ENCODE measurements at places on chromosomes 2 and 18. TPM values are rescaled to one million over a fixed set of nuclear protein-coding genes. Genes with fewer than 3 reads are reported as not detected.

DNA sequence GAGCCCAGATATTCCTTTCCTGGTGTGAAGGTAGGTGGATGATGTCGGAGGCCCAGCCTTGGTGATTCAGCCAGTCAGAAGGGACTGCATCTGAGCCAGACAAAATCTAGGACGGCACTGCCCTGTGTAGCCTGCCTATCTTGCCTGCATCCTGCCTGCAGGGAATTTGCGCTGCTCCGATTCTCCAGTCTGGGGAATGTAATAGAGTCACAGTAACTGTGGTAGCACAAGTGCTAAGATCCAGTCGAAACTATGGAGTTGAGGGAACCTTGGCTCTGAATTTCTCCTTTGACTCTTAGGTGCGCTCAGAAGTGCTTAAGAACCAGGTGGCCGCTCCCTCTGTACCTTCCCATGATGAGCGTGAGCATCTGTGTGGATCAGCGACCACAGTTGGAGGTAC lies 15.9 kb downstream of the IL36B start:
- no peak overlapping the region for H3K4me3 ChIP-seq
- H3K27ac ChIP-seq: no peak overlapping the region
- H3K27me3 ChIP-seq: no peaks in the 10 kb centered on the region
- no peaks in the 10 kb centered on the region for H3K36me3 ChIP-seq
- no peaks in the 10 kb centered on the region for H3K4me1 ChIP-seq

DNA sequence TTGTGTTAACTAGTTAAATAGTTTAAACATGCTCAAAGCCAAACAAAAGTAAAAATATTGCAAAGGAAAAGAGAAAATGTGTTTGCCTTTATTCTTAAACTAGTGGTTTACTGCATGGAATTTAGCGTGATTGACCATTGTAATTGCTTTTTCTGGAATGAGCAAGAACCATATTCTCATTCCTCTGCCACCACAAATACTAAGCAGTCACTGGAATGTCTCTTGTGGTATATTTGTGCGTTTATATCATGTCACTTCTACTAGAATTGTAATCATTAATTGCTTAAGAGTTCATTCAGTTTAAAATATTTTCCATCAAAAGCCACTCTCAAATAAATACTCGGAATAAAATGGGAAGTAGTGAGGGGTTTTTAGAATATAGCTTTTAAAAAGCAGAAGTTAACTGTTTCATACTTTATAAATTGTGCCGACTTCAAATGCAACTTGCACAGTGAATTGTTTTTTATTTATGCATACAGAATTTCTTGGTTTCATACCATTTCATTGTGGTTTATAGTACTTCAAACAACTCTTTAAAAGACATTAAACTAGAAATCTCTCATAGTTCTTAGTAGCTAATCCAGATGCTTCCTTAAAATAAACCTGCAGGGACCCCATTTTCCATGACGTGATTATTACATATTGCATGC lies 288.1 kb downstream of the EPHA4 start:
- no peak overlapping the region for H3K27ac ChIP-seq
- H3K27me3 ChIP-seq: no peaks in the 10 kb centered on the region
- no peaks in the 10 kb centered on the region for H3K36me3 ChIP-seq
- no peak overlapping the region for H3K4me3 ChIP-seq

DNA sequence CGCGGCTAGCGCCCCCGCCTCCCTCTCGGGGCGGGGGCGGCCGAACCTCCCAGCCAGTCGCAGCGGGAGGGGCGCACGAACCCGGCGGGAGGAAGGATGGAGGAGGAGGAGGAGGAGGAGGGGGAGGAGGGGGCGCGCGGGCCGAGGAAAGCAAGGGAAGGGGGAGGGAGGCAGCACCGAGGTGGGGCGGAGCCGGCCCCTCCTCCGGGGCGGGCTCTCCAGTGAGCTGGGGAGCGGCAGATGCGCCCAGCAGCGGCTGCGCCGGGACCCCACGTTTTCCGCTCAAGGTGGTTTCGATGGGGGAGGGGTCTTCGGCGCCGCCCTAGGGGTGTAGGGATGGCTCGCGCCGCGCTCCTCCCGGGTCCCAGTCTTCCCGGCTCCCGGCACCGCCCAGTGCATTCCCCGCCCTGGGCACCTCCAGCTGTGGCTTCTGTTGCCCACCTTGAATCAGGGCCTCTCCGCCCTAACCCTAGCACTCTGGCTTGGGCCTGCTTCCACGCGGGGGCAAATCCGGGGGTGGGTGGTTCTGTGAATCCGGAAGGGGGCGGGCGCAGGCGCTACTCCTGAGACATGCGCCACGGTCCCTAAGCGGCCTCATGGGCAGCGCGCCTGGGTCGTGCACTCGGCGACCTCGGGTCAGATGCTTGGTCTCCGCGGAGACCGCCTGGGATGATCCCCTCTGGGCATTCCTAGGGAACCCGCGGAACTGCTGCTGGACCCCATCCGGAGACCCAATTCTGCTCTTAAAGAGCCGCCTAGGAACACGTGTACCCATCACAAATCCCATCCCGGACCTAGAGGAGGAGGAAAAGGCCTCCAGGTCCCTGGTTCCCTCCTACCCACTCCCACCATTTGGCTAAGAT lies at the start of gene FBXO41:
FBXO41 (minus strand) TSS at position 183 of the 863 bp plus-strand sequence. CDS start 14,848 bp downstream, outside the sequence.
- DNase-seq: peak; percentile 82
- H3K36me3 ChIP-seq: no peaks in the 10 kb centered on the region
- peaks cover 29% of the 10 kb centered on the region for H3K27me3 ChIP-seq
- H3K27ac ChIP-seq: no peak within 1 kb of the TSS

- DNase-seq: no peak
- H3K4me3 ChIP-seq: no peak overlapping the region
Observed at GRCh38 chr18:45175511-45175910, 439.8 kb upstream of the SLC14A2 start.

- H3K4me3 ChIP-seq: no peak overlapping the region
- peaks cover 6% of the 10 kb centered on the region for H3K36me3 ChIP-seq
- no peak for DNase-seq
- H3K27me3 ChIP-seq: no peaks in the 10 kb centered on the region
Observed at GRCh38 chr2:60891180-60891579, 9.8 kb downstream of the REL start.

DNA sequence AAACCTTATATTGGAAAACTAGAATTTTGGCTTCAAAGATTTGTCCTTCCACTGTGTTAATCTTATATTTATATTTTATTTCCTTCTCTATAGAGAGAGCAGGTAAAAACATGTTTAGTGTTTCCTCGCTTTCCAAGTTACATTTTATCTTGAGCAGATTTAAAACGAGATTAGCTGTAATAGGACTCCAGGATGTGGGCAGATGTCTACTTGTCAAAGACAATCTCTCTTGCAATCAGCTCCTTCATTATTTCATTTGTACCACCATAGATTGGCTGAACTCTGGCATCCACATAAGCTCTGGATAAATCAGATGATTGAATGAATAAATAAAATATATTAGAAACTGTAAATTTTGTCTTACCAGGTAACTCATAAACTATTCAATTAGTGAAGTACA lies 17.5 kb upstream of the KANSL1L start:
- H3K4me1 ChIP-seq: no peaks in the 10 kb centered on the region
- no peak for DNase-seq
- no peaks in the 10 kb centered on the region for H3K36me3 ChIP-seq
- H3K27me3 ChIP-seq: no peaks in the 10 kb centered on the region

DNA sequence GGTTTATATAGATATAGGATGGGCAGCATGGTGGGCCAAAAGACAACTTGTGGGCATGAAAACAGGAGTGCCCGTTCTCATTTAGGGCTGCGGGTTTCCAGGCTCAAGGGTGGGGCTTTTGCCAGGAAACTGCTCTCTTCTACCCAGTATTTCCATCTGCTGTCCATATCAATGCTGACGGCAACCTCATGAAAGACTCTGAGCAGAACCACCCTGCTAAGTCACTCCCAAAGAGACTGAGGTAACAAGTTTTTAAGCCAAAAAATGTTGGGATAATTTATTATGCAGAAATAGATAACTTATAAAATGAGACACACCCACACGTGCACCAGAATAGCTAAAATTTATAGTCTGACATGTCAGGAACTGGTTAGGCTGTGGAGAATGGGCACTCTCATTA lies 36.1 kb upstream of the MPPE1 start:
- DNase-seq: no peak
- peaks cover 20% of the 10 kb centered on the region for H3K4me1 ChIP-seq
- no peaks in the 10 kb centered on the region for H3K36me3 ChIP-seq
- no peak overlapping the region for H3K4me3 ChIP-seq
- H3K27ac ChIP-seq: no peak overlapping the region
- peaks cover 7% of the 10 kb centered on the region for H3K27me3 ChIP-seq

- no peaks in the 10 kb centered on the region for H3K27me3 ChIP-seq
- H3K4me1 ChIP-seq: peaks cover 5% of the 10 kb centered on the region
- no peak overlapping the region for H3K4me3 ChIP-seq
- H3K27ac ChIP-seq: no peak overlapping the region
Observed at GRCh38 chr2:18998491-18998890, 359.9 kb downstream of the OSR1 start.

- H3K4me1 ChIP-seq: peaks cover 5% of the 10 kb centered on the region
- no peak overlapping the region for H3K4me3 ChIP-seq
- no peaks in the 10 kb centered on the region for H3K36me3 ChIP-seq
- no peaks in the 10 kb centered on the region for H3K27me3 ChIP-seq
Observed at GRCh38 chr2:159925975-159926374, 128.0 kb upstream of the CD302 start.

The IL36B gene
- total RNA-seq: not detected

The STARD6 gene
- 0.22 TPM for total RNA-seq

The TCF7L1 gene
- 6.5 TPM for total RNA-seq

The SNTG2 gene
- 1.9 TPM for total RNA-seq

The ASPRV1 gene
- total RNA-seq: 3.1 TPM

The GPR35 gene
- total RNA-seq: 2.1 TPM

The KIF1A gene
- total RNA-seq: 186 TPM

The ANKRD30B gene
- 0.33 TPM for total RNA-seq

The CPO gene
- total RNA-seq: 0.40 TPM

The AP1S3 gene
- total RNA-seq: 1.8 TPM

The GALM gene
- 7.6 TPM for total RNA-seq

The ADRA2B gene
- total RNA-seq: 0.79 TPM

Measured in spinal cord (tissue), 10 donors.